ENCODE measurements at places on chromosomes 11 and 22.
A peak's percentile ranks its signal among the peaks of the same experiment; 100 is the strongest.

- no peak for DNase-seq
Measured at GRCh38 chr11:12478743-12479142, 101.4 kb downstream of the PARVA start.

GRCh38 chr11:95156916-95157541 is 67.4 kb downstream of the ENDOD1 start:
- no peak for DNase-seq

DNA sequence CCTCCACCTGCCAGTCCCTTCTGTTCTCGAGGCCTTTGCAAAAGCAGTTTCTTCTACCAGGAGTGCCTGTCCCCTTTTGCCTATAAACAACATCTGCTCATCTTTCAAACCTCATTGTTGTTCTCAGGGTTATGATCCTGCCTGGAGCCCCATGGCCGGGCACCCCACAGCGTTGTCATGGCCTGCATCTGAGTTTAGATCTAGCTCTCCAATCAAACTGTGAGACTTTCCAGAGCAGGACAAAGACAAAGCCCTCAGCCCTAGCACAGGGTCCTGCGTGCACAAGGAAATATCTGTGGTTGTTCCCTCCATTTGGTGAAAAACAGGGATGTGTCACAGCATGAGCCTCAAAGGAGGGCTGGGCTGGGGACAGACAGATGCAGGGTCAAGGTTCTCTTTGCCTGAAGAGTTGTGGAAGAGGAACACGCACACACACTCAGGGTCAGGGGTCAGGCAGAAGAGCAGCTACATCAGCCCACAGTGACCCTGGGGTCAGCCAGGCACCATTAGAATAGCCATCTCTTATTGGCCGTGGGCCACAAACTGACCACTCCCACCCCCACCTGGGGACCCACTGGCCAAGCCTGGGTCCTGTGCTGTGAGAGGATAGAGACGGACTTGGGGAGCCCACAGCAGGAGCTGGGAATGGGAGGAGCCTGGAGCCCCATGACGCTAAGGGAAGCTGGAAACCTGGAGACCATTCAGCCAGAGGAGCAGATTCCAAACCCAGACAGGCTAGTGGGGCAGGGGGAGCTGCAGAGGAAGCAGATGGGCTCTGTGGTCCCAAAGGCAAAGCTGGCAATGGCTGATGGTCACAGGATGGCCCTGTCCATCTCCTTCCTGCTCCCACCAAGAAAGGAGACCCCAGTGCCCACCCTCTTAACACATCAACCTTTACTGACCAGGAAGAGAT is 99.4 kb downstream of the PDE2A start:
- no peak for DNase-seq

DNA sequence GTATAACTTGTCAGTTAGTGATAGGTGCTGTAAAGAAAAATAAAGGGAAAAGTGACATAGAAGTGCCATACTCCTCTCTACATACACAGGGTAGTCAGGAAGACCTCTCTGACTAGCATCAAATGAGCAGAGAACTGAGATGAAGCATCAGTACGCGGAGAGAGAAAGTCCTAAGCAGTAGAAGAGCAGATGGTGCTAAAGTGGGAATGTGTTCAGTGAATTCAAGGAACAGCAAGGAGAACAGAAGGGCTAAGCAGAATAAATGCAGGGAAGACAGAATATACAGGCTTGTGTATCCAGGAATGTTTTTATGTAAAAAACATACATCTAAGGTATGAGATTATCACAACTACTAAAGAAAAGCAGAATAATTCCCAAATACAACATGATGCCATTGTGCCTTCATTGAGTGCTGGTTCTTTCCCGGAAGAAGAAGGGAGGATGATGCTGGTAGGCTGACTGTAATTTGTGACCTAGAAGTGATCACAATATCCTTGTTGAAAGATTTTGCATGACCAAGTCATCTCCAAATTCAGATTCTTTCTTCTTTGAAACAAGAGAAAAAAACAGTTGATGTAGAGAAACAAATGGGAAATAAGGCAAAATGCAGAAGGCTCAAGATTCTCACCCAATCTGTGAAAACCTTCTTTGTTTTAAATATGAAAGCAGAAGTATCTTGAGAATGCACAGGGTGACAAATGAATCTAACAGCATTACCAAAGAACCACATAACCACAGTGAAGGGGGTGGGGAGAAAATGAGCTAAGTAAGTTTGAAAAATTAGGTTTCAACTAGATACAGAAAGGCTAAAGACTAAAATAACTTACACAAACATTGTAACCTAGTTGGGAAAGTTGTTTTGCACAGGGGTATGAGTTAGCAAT is 20.5 kb downstream of the MRE11 start:
- DNase-seq: no peak

DNA sequence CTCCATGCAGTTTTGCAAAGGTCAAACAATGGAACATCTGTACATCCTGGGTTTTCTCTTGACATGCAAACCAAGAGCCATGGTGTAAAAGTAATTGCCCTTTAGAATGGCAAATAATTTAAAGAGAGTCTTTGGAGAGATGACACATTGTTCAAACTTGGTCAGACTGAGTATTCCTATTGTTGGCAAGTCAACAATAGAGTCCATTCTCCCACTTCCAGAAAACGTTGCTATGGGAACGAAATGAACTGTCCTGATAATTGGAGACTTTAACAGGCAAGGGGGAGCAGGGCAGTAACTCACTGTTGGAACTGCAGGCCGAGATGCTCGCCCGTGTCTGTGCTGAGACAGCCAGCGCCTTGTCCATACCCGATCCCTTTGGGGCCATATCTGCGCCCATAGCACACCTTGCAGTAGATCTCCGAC is 13.9 kb downstream of the CSRP3 start:
- no peak for DNase-seq

DNA sequence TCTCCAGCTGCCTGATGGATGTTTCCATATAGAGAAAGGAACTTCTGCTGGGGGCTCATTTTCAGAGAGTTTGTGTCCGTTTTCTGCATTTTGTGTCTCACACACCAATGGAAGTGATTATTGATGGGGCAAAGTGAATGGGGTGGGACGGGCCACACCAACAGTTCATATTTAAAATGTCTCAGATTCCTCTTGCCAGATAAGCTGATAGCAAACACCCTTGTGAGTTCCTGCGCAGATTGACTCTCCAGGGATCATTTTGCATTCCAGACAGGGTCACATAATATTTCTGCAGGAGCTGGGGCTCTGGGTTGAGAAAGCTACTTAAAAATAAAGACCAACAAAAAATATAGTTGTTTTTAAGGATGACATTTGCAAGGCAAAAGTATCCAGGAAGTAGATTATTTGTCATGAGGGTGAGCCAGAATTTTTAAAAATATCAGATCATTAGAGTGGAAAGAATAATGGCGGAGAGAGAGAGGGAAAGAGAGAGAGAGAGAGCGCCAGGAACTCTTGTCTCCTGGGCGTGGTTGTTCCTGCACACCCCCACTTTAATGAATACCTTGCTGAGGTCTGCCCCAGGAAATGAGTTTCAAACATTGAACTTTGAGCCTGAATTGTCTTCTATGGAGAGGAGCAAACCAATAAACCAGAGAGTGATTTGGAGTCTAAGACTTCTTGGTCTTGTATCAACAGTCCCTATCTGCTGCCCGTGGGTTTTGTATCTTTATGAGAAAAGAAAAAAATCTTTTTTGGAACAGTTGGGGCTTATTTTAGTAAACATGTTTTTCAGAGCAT is 33.3 kb downstream of the MICAL2 start:
- no peak for DNase-seq

- no peak for DNase-seq
Measured at GRCh38 chr11:2101171-2101675, 38.0 kb downstream of the IGF2 start.

GRCh38 chr11:5335170-5335569 is 8.2 kb downstream of the OR51B5 start:
- DNase-seq: no peak

- no peak for DNase-seq
Measured at GRCh38 chr11:122319691-122320620, 203.9 kb upstream of the BLID start.

DNA sequence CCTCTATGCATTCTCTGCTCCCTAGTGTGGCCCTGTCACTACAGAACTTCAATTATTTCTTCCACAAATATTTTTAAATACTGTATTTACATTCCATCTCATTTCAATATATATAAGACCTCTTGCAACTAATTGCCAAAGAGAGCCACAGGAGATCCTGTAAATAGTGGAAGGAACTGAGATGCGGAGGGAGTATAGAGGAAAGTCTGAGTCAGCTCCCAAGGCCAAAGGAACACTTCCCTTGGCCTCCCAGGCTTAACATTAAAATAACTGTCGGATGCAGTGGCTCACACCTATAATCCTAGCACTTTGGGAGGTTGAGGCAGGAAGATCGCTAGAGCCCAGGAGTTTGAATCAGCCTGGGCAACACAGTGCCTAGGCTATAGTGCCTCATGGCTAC is 31.2 kb downstream of the RBFOX2 start:
- DNase-seq: no peak

- no peak for DNase-seq
Measured at GRCh38 chr11:112863305-112863704, 97.9 kb upstream of the NCAM1 start.

DNA sequence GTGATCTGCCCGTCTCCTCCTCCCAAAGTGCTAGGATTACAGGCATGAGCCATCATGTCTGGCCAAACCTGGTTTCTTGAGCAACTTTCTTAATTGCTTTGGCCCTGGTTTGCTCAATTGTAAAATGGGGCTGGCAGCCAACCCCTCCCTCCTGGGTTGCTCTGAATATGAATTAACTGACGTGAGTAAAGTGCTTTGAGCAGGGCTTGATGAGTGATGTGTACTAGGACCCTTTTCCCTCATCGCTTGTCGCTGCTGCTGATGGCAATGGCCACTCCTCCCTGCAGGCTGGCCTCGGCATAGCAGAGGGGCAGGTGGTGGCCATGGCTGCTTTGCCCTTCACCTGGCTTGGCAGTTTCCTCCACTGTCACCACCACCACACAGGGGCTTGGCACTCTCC is 41.5 kb downstream of the RNF141 start:
- DNase-seq: no peak

DNA sequence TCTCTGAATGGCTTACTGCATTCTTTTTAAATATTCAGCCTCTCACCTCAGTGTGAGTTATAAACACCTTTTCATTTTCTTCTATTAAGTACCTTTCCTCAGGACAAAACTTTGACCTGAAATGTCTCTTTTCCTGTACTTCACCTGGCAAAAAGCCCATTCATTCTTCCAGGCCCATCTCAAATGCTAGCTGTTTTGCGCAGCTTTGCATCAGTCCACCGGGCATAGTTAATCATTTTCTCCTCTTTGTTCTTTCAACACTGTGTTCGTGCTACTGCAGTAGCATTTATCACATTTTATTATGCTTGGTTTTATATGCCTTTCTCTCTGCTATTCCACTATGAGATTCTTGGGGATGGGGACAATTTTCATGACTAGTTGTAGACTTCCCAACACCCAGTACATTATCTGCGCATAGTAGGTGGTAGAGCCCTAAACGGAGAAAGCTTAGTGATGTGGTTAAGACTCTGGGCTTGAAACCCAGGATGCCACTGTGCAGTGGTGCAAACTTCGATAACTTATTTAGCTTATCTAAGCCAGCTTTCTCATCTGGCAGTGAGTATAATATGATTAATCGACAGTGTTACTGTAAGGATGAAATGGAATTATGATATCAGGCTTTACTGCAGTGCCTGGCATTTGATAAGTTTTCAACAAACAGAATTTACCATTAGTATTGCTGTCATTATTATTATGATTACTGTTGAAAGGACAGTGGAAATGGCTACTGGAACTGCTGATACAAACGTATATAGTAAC is 695.7 kb downstream of the NELL1 start:
- DNase-seq: no peak

DNA sequence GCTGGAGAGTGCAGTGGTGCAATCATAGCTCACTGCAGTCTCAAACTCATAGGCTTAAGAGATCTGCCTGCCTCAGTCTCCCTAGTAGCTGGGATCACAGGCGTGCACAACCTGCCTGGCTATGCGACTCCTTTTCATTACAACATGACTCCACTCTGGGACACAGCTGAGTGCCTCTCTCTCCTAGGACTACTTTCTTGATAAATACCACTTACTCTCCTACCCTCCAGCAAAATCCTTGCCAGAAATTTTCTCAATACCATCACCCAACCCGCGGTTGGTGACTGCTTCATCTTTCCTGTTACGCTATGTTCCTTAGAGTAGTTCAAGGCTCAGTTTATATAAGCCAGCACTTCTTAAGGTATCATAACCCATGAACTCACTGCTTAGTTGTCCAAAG is 26.9 kb downstream of the ARFGAP3 start:
- no peak for DNase-seq

DNA sequence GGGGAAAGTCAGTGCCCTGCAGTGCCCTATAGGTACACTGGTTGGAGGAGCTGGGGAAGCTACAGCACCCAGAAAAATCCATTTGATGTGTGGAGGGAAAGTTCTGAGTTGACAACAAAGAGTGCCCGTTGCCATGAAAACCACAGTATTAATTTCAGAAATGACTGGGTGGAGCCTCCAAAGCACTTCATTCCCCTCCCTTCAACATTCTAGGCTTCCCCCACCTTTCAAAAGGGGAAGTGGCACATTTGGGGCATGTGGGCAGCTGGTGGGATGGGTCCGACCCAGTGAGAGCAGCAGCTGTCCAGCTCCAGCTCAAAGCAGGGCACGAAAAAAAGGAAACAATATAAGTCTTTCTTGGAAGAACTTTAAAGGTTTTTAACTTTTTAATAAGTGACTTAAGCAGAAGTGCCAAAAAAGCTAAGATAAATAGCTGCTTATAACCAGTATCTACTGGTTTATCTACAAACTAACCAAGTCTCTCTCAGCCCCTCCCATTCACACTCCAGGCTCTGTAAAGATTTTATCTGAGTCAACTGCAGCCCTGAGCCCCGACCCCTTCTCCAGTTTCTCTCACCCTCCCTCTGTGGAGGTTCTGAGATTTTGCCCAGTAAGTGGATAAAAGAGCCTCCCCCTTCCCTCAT is 9.0 kb upstream of the AHNAK start:
- DNase-seq: no peak

DNA sequence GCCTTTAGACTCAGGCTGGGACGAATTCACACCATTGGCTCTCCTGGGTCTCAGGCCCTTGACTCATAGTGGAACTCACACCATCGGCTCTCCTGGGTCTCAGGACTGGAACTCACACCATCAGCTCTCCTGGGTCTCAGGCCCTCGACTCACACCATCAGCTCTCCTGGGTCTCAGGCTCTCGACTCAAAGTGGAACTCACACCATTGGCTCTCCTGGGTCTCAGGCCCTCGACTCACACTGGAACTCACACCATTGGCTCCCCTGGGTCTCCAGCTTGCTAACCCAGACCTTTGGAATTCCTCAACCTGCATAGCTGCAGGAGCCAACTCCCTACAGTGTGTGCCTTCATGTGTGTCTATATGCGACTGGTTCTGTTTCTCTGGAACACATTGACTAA is 56.7 kb downstream of the SHISAL1 start:
- DNase-seq: no peak

- peak; percentile 34 for DNase-seq
Measured at GRCh38 chr11:23729088-23729487, 767.8 kb upstream of the LUZP2 start.

DNA sequence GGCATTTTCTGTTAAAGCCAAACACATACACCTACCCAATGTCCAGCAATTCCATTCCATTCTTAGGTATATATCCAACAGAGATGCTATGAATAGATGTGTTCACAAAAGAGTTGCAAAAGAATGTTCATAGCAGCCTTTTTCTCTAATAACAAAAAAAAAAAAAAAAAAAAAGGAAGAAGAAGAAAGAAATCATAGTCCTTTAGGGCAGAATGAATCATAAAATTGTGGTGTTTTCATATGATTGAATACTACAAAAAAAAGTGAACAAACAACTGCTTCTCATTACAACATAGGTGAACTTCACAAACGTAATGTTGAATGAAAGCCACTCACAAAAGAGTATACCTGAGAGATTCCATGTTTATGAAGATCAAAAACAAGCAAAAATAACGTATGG is 66.8 kb upstream of the GRK3 start:
- DNase-seq: no peak

Data from D721Med (cell line).